ENCODE measurements at places on chromosomes 11 and 22.

- no peak for DNase-seq
Observed at GRCh38 chr22:17875156-17875555, 100.9 kb upstream of the BID start.

DNA sequence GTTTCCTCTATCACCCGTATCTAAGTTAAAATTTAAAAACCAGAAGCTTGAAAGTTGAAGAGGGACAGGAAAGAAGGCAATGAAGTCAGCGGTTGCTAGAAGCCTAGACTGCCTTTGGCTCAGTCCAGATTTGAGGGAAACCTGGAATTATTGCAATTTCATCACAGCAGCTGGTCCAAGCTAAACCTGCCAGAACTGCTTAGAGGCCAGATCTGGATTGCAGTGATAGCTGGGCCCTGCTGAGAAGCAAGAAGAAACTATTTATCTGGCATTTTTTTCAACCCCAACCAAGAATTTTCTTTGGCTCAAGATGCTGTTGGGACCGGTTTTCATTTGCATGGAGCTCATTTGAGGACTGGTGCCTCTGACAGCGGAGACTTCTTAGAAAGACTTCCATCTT is 121.5 kb upstream of the TEAD1 start:
- DNase-seq = no peak

- DNase-seq = no peak
Observed at GRCh38 chr11:112583261-112583893, 322.7 kb upstream of the PLET1 start.

DNA sequence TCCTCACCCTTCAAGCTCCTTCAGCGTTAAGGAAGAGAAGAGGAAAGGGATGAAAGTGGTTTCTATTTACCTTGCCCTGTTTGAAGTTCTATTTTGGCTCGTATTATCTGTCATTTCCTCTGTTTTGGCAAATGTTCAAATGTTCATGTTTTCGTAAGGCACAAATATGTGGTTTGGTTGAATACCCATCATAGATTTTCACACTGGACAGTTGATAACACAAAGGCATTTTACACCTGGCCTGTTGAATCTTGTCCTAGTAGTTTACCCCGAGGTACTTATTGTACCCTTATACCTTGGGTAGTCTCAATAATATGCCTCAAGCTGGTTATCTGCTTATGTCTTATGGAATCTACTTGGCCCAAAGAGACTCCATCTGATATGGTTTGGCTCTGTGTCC is 706.9 kb downstream of the METTL15 start:
- no peak for DNase-seq

DNA sequence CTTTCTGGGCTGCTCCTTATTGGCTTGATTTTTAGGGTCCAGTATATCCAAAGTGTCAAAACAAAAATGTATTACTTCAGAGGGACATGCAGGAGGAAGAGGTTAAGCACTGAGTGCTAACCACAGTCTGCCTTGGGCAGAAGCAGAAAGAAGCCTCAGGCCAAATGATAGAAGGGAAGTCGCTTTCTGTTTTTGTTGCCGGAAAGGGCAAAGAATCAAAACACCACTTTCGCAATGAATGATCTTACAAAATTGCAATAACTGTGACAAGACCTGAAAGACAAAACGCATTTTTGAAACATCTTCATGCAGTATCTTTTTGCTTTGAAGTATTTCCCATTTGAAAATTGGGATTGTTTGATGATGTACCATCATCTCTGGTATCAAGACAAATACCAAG is 70.1 kb upstream of the PICALM start:
- peak; percentile 26 for DNase-seq
